B cell (primary cell): ENCODE measurements at places on chromosomes 5 and 9. TPM values are rescaled to one million over a fixed set of nuclear protein-coding genes. Genes with fewer than 3 reads are reported as not detected.

The DMRT3 gene
- total RNA-seq: not detected in 2 replicates

The MELK gene
- 0.17 TPM in 1 of 2 replicates, not detected in the other for total RNA-seq

The SERF1A gene
- 13.2 and 13.9 TPM in 2 replicates for total RNA-seq

The EIF4EBP3 gene
- 8.8 and 15.0 TPM in 2 replicates for total RNA-seq

- DNase-seq: no peak
Observed at GRCh38 chr9:1267141-1267570, 217.0 kb downstream of the DMRT2 start.

DNA sequence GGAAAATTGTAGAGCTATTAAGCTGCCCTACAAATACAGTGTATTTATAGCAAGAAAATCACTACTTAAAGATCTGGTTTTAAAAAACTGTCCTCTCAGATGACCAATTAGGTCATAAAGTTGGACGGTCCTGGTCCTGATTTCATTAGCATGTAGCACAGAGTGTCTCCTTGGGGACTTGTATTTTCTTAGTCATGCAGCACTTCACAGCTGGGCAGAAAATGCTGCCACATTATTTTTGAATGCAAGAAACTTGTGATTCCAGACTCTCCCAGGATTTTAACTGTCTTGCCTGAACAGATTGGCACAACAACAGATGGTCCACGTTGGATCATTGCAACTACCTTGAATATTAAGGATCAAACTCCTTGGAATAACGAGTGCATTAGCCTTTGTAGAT is 348.1 kb upstream of the SGCD start:
- DNase-seq: no peak

GRCh38 chr9:613771-614347 is 227.6 kb upstream of the DMRT1 start:
- peak; percentile 70 for DNase-seq

GRCh38 chr5:89582768-89583339 is 699.9 kb upstream of the MEF2C start:
- no peak for DNase-seq

DNA sequence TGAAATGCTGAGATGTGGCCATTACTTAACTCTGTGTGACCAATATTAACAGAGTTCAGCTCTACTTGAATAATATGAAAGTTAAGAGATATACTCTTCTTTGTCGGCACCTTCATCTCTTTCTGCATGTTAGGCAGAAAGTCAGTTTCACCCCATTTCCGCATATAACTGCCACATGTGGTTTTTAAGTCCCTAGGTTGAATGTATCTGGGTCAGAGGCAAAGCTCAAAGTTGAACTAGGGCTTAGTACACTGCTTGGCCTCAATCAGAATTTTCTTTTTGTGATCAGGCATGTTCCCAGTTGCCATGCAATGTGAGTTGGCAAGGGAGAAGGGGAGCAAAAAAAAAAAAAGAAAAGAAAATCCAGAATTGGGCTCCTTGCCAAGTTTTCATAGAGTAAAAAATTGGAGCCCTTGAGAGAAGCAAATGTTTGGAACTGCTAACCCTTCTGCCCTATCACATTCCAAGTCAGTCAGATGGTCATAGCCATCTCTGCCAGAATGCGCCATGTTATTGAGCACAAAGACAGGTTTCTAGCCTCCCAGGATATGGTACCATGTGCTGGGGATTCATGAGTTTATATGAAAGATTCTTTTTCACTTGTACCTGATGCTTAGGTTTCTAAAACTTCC is 251.2 kb upstream of the RORB start:
- no peak for DNase-seq
